ENCODE measurements at places on chromosomes 2 and 18.

DNA sequence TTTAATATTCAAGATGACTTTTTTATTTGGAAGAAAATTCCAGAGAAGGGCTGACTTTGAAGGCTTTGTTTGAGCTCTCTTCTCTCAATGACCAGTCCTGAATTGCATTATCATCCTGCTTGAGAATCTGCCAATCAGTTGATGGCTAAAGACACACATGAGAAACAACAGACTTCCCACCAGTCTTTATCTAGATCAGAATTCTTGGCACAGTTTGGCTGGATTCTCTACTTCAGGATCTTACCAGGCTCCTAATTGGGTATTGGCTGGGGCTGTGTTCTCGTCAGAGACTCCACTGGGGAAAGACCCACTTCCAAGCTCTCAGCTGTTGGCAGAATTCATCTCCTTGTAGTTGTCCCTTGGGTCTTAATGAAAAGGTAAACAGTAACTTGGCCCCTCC is 86.0 kb downstream of the WDSUB1 start:
- DNase-seq, result no peak

DNA sequence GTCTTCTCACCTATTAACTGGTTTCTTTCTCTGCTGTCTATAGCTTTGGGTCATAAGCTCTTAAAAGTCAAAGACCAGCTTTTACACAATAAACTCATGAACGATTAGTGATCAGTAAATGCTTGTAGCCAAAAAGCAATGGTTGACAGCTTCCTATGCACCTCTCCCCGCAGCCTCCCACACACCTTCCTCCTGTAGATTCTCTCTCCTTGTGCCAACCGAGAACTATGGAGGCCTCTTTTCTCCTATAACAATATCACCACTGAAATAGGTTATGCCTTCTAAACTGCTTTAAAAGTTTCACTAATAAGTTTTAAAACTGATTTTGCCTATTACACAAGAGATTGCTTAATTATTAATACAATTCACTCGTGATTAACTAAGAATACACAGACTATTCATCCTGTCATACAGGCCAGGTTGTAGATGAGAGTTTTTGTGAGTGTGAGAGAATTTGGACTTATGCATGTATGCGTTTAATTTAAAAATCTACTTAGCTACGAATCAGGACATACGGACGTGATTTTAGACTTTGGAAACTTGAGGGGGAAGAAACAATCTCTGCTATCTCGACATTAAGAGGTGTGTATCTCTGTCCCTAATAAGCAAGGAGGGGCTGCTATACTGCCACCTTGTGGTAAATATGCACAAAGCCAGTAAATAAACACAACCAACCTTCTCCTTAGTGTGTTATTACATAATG is 229.1 kb upstream of the RBBP8 start:
- DNase-seq, result no peak

- DNase-seq, result no peak
These were observed 16.4 kb downstream of the EMX1 start for GRCh38 chr2:72933646-72934151.

DNA sequence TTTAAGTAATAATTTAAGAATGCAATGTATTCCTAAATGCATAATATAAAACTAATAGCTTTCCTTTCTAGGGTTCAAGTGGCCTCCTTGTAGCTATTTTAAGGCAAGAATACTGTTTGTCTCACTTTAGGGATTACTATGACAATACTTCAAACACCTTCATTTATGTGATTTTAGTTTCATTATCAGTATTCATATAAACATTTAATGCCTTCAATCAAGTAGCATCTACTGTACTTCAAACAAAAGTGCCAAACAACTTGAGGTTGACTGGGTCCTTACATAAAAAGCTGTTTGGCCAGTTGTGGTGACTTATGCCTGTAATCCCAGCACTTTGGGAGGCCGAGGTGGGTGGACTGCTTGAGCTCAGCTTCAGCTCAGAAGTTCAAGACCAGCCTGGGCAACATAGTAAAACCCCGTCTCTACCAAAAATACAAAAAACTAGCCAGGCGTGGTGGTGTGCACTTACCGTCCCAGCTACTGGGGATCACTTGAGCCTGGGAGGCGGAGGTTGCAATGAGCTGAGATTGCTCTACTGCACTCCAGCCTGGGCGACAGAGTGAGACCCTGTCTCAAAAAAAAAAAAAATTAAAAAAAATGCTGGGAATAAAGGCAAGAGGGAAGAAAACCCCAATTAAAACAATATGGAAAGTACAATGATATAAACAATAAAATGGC is 9.3 kb downstream of the MEX3C start:
- DNase-seq, result no peak

- no peak for DNase-seq
These were observed 659.3 kb downstream of the ERBB4 start for GRCh38 chr2:211879323-211879722.

GRCh38 chr2:207847807-207848544 is 78.3 kb upstream of the FZD5 start:
- no peak for DNase-seq

- DNase-seq, result no peak
These were observed 239.6 kb downstream of the CDH20 start for GRCh38 chr18:61572871-61573270.

DNA sequence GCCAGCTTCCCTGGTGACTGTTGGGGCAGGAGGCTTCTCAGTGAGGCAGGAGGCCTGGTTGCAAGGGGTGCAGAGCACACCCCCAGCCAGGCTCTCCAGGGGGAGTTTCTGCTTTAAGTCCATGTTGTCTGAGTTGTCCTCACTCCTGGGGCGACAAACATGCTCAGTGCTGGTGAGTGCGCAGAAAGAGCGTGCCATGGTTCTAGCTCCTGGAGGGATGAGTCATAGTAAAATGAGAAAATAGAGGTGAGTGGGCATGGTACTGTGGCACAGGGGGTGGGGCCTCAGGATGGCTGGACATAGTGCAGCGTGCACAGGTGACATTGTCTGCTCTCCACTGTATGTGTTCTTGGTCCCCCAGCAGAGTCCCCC is 457.2 kb upstream of the HS6ST1 start:
- DNase-seq, result no peak

GRCh38 chr2:95298486-95299111 is 1.5 kb downstream of the KCNIP3 start:
- DNase-seq, result no peak

DNA sequence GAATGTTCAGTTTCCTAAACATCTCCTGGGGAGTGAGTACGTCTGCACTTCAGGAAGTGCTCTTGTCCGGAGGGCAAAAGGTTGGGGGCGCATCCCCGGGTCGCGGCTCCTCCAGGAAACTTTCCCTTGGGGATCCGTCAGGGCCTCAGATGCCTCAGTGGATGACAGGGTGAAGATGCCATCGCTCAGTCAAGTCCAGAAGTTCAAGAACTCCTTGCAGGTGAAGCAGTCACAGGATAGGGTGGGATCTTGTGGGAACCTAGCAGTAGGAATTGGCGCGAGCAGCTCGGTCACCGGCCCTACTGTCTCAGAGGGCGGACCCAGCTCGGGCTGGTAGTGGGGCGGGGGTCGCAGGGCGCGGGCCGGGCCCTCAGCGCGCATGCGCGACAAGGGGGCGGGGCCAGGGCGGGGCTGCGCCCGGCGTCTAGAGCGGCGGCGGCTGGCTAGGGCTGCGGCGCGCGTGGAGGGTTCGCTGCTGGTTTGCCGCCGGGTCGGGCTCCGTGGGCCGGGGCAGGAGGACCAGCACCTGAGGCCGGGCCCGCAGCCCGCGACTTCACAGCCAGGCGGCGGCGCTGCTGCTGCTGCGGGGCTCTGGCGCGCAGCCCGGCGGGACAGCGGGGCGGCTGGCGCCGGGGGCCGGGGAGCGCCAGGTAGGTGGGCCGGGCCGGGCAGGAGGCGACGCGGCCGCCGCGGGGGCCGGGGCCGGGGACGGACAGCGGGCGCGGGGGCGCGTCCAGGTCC is at the start of gene INPP4A:
TSS of gene INPP4A (plus strand) at position 423 of the 741 bp plus-strand sequence. CDS start 75,191 bp downstream, outside the sequence.
- DNase-seq, result peak; percentile 78

- no peak for DNase-seq
These were observed 42.7 kb downstream of the ODC1 start for GRCh38 chr2:10405448-10405847.

DNA sequence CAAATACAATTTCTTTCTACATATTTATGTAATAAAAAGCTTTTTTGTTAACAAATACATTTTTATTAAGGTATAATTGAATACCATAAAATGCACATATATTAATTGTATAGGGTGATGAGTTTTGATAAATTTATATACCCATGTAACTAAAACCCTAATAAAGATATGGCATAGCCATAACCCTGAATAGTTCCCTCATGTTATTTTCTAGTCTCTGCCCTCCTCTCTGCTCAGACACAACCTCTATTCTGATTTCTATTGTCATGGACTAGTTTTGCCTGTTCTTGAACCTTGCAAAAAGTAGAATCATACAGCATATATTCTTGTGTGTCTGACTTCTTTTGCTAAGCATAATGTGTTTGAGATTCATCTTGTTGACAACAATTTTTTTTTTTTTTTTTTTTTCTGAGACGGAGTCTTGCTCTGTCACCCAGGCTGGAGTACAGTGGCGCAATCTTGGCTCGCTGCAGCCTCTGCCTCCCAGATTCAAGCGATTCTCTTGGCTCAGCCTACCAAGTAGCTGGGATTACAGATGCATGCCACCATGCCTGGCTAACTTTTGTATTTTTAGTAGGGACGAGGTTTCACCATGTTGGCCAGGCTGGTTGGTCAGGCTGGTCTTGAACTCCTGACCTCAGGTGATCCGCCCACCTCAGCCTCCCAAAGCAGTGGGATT is 38.6 kb upstream of the ZNF512 start:
- no peak for DNase-seq

DNA sequence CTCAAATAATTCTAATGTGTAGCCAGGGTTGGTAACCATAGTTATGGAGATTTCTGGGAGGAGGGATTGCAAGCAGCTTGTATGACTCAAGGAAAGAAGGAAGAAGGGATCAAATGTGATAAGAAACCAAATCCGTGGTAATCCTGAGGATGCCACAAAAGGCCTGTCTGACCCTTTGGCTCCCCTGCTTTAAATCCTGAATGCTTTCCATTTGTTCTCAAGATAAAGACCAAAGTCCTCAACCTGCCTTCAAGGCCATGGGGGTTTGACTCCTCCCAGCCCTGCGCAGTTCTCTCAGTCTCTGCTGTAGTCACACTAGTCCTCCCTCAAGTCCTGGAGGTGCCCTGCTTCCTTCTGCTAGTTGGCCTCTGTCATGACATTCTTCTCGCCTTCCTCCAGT is 74.0 kb downstream of the SUMO1 start:
- no peak for DNase-seq

GRCh38 chr18:6666012-6666685 is 63.4 kb upstream of the ARHGAP28 start:
- no peak for DNase-seq

DNA sequence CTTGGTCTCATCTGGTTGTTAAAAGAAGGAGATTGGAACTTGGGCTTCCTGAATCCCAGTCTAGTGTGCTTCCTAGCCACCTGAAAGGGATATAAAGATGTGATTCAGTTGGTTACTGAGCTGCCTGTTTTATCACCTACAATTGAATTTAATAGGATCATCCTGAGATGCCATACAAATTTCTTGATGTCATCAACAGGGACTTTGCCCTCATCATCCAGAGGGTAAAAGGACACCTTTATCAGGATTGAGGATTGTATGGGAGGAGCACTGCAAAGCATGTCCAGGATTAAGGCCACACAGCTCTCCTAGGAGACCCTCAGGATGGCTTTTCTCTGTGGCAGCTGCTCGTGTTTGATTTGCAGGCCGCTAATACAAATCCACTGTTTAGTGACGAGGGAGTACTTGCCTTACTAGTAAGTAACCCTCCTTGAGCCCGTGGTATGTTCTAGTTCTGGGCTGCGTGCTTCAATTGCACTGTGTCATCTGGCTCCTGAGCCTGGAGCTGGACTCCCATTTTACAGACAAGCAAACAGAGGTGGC is 28.6 kb downstream of the SH3RF3 start:
- DNase-seq, result no peak

DNA sequence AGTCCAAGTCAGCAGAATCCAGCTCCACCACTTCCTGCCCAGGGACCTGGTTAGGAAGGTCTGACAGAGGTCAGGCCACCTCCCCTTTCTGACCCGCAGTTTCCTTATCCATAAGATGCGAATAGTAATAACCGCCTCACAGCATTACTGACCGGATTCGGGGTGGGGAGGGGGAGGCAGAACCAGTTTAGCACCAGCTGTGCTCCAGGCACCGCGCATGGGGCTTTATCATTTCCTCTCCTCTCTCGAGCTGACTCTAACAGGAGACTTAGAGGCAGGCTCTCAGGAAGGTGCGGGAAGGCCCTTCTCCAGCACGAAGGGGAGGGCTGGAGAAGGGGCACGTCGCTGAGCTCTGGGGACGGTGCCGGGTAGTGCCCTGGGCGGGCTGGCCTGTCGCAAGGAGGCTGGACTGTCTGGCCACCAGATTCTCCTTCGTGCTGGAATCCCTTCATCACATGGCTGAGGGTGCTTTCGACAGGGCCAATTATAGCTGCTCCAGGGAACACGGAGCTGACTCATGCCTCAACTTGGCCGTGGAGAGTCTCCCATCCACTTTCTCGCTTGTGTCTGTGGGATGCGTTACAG is 5.7 kb downstream of the EHD3 start:
- no peak for DNase-seq

DNA sequence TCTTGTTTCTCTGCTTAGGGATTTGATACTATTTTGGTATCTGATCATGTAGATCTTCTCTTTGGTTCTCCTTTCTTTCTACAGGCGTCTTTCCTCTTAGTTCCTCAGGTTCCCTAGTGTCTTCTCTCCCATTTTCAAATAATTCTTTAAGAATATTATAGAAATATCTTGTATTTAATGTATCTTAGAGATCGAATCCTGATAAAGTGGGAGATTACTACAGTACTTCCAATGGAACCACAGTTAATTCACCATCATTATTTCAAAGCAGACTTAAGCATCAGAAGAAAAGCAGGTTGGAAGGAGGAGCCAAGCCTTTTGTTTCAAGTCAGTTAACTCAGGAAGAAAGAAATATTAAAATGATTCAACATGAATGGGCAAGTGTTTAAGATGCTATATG is 1.1 kb upstream of the CHN1 start:
- no peak for DNase-seq

GRCh38 chr2:59691518-59692190 is 861.8 kb downstream of the BCL11A start:
- DNase-seq, result no peak

GRCh38 chr2:10278029-10278762 is 24.5 kb upstream of the HPCAL1 start:
- no peak for DNase-seq

GRCh38 chr2:178796079-178796677 is 11.0 kb downstream of the TTN start:
- no peak for DNase-seq

- DNase-seq, result no peak
These were observed 8.1 kb upstream of the CCL20 start for GRCh38 chr2:227805578-227805977.

- no peak for DNase-seq
These were observed 111.5 kb upstream of the THSD7B start for GRCh38 chr2:136653861-136654260.

DNA sequence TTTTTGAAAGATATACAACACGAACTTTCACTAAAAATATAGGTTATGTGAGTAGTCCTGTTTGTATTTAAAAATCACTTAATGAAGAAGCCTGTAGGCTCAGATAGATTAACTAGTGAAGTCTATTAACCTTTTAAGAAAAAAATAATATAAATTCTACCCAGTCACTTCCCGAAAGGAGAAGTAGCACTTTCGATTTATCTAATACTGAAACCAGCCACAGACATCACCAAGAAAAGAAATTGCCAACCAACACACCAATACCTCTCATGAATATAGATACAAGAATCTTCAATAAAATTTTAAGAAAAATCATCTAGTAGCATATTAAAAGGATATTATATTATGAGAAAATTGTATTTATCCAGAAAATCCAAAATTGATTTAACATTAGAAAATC is 160.5 kb downstream of the GALNT13 start:
- no peak for DNase-seq

- no peak for DNase-seq
These were observed 78.1 kb downstream of the SPHKAP start for GRCh38 chr2:228103379-228103778.
